ENCODE measurements at places on chromosomes 2 and 18. TPM values are rescaled to one million over a fixed set of nuclear protein-coding genes. Genes with fewer than 3 reads are reported as not detected.

WNT10A gene
- total RNA-seq: not detected

SCG2 gene
- total RNA-seq: 10.3 TPM

ARHGAP28 gene
- 2.9 TPM for total RNA-seq

STAT4 gene
- 0.11 TPM for total RNA-seq

KLHL14 gene
- total RNA-seq: 0.03 TPM

UGT1A3 gene
- not detected for total RNA-seq

NEB gene
- total RNA-seq: 1.1 TPM

DNAH6 gene
- total RNA-seq: 0.11 TPM

VIT gene
- total RNA-seq: 0.50 TPM

EFEMP1 gene
- total RNA-seq: 44.5 TPM

FSHR gene
- total RNA-seq: not detected

FAM136A gene
- 52.7 TPM for total RNA-seq

DCC gene
- 0.21 TPM for total RNA-seq
